ENCODE measurements at places on chromosomes 1 and 21. TPM values are rescaled to one million over a fixed set of nuclear protein-coding genes. Genes with fewer than 3 reads are reported as not detected.
A peak's percentile ranks its signal among the peaks of the same experiment; 100 is the strongest.

DNA sequence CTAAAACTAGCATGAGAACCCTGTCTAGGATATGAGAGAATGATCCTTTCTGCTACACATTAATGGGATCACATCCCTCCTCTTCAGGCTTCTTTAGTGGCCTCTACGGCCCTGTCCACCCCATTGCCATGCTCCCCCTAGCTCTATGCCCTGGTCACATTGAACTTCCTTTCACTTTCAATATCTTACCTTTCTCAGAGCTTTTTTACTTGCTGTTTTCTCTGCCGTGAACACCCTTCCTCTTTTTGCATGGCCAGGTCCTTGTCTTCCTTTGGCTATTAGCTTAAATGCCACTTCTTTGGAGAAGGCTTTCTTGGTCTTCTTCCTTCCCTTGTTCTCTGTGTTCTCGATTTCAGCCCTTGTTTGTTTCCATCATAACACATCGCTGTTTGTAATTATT, 97.4 kb downstream of the GIPC2 start:
- ATAC-seq: no peak

- ATAC-seq: peak; percentile 86
Measured at GRCh38 chr1:58815069-58815685, 31.3 kb upstream of the JUN start.

DNA sequence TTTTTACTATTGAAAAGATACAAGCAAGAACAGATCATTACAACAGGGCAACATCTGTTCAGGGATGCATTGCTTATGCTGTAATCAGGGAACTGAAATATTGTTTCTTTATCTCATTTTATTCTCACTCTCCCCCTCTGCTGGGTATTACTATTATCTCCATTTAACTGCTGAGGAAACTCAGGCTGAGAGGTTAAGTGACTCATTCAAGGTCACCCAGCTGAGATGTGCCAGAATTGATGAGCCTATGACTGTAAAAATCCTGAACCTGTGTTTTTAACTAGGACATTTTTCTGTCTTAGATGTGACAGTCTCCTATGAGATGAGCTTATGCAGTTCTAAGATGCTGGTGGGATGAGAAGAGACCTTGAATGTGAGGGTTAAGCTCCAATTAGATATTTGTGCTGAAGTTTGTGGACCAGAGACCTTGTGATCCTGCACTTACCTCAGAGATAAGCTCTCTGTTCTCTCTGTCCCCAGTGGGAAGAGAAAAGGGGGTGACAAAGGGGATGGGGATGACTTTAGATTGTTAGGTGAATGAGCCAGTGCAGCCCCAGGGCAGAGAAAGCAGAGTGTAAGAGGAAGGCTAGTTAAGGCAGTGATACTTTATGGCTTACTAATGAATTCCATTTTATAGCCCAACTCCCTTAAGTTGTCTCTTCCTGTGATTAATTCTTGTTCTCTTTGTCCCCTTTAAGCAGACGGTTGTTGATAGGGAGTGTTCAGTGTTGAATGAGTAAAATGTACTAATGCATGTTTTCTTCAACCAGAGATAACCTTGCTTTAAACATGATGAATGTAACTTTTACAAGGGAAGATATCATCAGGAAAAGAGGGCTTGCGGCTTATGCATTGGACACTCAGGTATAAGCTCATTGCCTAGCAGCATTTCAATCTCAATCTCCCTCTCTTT, 111.4 kb downstream of the HLX start:
- peak; percentile 31 for ATAC-seq

Gene ABCB10
- total RNA-seq: 18.0 TPM

Gene ADAMTS1
- 68.5 TPM for total RNA-seq

All from gastroesophageal sphincter (tissue), 4 donors.